ENCODE measurements at places on chromosomes 1 and 21.
A peak's percentile ranks its signal among the peaks of the same experiment; 100 is the strongest.

DNA sequence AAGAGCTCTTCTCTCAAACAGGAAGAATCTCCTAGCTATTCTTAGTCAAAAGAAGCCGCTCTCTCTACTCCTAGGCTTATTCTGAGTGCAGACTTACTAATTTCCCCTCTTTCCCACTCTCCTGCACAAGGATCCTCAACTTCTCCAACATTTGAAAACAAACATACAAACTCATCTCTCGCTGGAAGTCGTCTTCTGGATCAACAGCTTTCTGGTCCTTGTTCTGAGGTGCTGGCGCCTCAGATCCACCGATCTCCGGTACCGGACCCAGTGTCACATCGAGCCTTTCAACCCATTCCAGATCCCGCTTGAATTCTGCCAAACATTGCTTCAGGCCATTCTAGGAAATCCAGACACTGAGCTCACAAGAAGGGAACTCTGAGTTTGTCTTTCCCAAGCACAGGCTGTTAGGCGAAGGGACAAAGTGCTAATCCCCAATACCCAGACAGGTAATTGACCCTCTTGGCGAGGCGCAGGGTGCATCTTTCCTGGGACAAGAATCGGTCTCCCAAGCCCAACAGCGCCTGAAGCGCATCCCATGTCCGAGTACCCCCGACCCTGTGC, 696 bp downstream of the EBNA1BP2 start:
- DNase-seq = no peak

GRCh38 chr1:173295995-173296394, 88.9 kb upstream of the TNFSF4 start:
- peak; percentile 49 for DNase-seq

- DNase-seq = no peak
These were observed 20.9 kb upstream of the UBL4B start for GRCh38 chr1:110091381-110091780.

DNA sequence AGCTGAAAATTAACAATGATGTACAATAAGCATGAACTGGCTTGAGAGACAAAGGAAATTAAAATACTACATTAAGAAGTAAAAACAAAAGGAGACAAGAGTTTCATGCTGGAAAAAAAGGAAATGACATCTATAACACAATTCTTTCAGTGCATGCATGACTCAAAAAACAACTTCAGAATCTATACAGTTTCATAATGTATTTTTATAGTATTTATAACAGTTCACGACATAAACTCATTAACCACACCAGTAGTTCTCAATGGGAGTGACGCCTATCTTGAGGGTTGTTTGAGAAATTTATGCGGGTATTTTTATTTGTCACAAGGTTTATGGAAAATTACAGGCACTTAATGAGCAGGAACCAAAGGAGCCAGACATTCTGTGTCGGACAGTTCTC, 168.5 kb downstream of the SMYD3 start:
- DNase-seq = no peak

- peak; percentile 78 for DNase-seq
These were observed 224.9 kb downstream of the BACH1 start for GRCh38 chr21:29523646-29524045.
